ENCODE measurements at places on chromosomes 11 and 22. TPM values are rescaled to one million over a fixed set of nuclear protein-coding genes. Genes with fewer than 3 reads are reported as not detected.
A peak's percentile ranks its signal among the peaks of the same experiment; 100 is the strongest.

- no peak for DNase-seq
These were observed 127.9 kb upstream of the MTMR2 start for GRCh38 chr11:96051820-96052219.

GRCh38 chr11:1127664-1128162 is 30.0 kb upstream of the MUC5AC start:
- DNase-seq: no peak

GRCh38 chr11:78391424-78391823 is 26.2 kb downstream of the GAB2 start:
- no peak for DNase-seq

DNA sequence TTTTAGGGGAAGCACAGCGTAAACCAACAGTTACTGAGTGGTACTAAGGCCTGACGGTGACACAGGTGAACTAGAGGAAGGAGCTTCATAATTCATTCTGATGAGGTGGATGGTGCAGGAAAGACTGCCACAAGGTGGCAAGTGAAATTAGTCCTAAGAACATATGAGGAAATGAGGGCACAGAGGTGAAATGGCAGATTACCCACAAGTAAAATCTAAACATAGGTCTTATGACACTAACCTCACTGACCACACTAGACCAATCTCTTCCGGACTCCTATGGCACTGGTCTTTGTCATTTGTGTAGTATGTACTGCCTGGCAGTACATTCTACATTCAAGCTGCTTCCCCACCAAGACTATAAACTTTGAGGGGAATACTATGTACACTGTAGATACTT is 20.2 kb downstream of the GAB2 start:
- DNase-seq: peak; percentile 50

The PIWIL4 gene
- 0.16 TPM for total RNA-seq

DNA sequence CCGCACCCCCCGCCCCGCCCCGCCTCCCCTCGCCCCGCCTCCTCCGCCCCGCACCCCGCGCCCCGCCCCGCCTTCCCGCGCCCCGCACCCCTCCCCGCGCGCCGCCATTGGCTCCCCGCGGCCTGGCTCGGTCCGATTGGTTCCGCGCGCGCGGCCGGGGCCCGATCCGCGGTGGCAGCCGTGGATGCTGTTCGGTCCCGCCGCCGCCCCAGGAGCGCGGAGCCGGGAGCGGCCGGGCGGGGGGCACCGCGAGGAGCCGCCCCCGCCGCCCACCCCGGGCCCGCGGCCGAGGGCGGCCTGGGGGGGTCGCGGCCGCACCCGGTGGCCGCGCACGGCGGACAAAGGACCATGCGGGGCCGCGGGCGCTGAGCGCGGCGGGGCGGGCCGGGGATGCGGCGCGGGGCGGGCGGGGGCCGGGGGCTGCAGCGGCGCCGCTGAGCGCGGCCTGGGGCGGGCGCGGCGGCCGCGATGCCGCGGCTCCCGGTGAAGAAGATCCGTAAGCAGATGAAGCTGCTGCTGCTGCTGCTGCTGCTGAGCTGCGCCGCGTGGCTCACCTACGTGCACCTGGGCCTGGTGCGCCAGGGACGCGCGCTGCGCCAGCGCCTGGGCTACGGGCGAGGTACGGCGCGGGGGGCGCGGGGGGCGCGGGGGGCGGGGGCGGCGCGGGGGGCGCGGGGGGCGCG is at the start of gene B4GALNT4:
B4GALNT4 (plus strand) TSS at position 164 of the 683 bp plus-strand sequence; CDS start at position 469, 305 bp downstream.
- DNase-seq: no peak

The OR52E8 gene
- not detected for total RNA-seq

- DNase-seq: peak; percentile 23
These were observed 82.2 kb upstream of the GRK3 start for GRCh38 chr22:25482091-25482760.
